ENCODE measurements at places on chromosomes 6 and 20. TPM values are rescaled to one million over a fixed set of nuclear protein-coding genes. Genes with fewer than 3 reads are reported as not detected.

ALDH5A1 gene
- 5.2 TPM for total RNA-seq

SGK1 gene
- 74.1 TPM for total RNA-seq

HDGFL1 gene
- not detected for total RNA-seq

NKAIN2 gene
- 3.1 TPM for total RNA-seq

NEDD9 gene
- 21.4 TPM for total RNA-seq

TSPO2 gene
- total RNA-seq: 1.0 TPM

SEMG1 gene
- total RNA-seq: not detected

OLIG3 gene
- not detected for total RNA-seq

SPATS1 gene
- not detected for total RNA-seq

HSPA1B gene
- 117 TPM for total RNA-seq

SSTR4 gene
- not detected for total RNA-seq

ZSCAN23 gene
- 4.7 TPM for total RNA-seq

KHDRBS2 gene
- under 0.01 TPM for total RNA-seq

HMGCLL1 gene
- total RNA-seq: 9.4 TPM

ID4 gene
- 12.5 TPM for total RNA-seq

EPPIN gene
- total RNA-seq: not detected

HLA-DQA1 gene
- 1.0 TPM for total RNA-seq

KIAA1755 gene
- 3.7 TPM for total RNA-seq

TAAR2 gene
- not detected for total RNA-seq

B3GALT4 gene
- total RNA-seq: 2.1 TPM

SUMO4 gene
- 0.52 TPM for total RNA-seq

NOTCH4 gene
- 9.9 TPM for total RNA-seq

Data from skeletal muscle tissue (tissue), 5 donors.